ENCODE measurements at places on chromosomes 4 and X. TPM values are rescaled to one million over a fixed set of nuclear protein-coding genes. Genes with fewer than 3 reads are reported as not detected.

Gene NOX1
- total RNA-seq, result not detected

Gene BBS12
- 2.6 TPM for total RNA-seq

Gene CXCL3
- 3.3 TPM for total RNA-seq

Gene MAGEA2B
- not detected for total RNA-seq

Gene TMLHE
- total RNA-seq, result 10.1 TPM

Gene SSX4B
- total RNA-seq, result not detected

Gene HSFX3
- not detected for total RNA-seq

Gene SSX1
- not detected for total RNA-seq

All from A549 treated with AZD2906 at 1 μM for 4 hours (cell line).